ENCODE measurements at places on chromosomes 2 and 18.

- no peak for DNase-seq
These were observed 191.9 kb upstream of the GYPC start for GRCh38 chr2:126463892-126464674.

- DNase-seq: no peak
These were observed 1025.3 kb upstream of the NXPH2 start for GRCh38 chr2:139805441-139805840.

DNA sequence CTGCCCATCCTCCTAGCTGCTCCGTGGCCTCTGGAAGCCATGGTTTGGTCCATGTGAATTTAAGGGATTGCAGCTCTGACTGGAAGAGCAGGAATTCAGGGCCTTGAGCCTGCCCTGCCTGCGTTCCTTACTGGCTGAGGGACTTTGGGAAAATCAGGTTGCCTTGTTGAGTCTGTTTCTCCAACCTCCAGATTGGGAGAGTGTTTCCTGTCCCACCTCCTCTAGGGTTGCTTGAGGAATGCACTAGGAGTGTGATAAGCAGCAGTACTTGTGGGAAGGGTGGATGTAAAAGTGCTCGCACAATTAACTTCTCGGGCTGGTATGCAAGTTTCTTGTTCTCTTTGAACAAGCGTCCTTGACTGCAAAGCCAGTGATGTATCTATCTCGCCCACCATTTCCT, 84.4 kb upstream of the YWHAQ start:
- DNase-seq: no peak

- no peak for DNase-seq
These were observed 1608.9 kb upstream of the PIK3C3 start for GRCh38 chr18:40346146-40346545.

GRCh38 chr18:6940451-6940850, 177.1 kb downstream of the LAMA1 start:
- DNase-seq: no peak
